Stimulated activated CD4-positive, alpha-beta T cell treated with anti-CD3 and anti-CD28 coated beads, Interleukin-2, amount 100 ng/mL, for 24 hours (primary cell): ENCODE measurements at places on chromosomes 16 and 17.

DNA sequence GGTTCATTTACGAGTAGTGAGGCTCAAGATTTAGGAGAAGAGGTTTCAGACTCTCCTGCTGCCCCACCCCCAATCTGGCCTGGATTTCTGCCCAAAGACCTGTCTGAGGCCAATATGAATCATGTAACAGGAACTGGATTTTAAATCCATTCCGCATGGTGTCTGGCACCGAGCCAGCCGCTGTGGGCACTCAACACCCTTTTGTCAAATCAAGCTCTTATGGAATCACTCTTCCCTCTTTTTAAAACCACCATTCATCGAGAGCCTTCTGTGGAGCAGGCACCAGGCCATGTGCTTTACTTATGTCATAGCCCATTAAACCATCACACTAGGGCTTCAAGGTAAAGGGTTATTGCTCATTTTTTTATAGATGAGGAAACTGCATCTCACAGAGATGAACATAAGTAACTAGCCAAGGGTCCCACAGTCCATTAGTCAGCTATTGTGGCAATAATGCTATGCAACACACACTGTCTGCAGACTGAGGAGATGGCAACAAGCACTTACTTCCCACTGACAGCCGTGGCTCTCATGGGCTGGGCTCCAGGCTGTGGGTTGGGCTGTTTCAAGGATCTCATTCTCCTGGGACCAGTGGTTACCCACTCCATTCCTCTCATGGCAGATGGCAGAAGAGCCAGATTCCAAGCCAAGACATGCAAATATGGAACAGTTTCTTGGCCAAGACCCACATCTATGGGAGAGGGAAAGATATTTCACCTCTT is 93.6 kb downstream of the WSCD1 start:
- DNase-seq: no peak

GRCh38 chr16:78656887-78657286 is 557.4 kb downstream of the WWOX start:
- DNase-seq: no peak

GRCh38 chr16:11554053-11554452 is 32.7 kb downstream of the LITAF start:
- DNase-seq: no peak

GRCh38 chr17:81064678-81065475 is 29.9 kb downstream of the BAIAP2 start:
- DNase-seq: no peak

DNA sequence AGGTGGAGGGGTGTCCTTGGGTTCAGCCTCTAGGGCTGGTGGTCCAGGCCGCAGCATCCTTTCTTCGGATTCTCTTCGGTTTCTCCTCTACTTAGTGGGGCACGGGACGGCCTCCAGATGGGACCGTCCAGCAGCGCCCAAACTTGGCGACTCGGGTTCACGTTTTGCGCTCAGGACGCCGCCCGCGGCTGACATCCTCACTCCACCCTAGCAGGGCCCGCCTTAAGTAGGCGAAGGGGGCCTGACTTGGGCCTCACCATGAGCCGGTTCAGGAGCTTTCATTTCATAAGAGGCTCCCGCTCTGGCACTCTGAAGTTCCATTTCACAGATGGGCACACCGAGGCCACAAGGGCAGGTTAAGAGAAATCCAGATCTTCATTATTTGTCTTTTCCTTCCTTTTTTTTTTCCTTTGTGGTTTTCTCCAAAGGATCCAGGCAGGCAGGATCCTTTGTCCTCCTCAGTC is 141.2 kb downstream of the SEC14L1 start:
- DNase-seq: no peak

GRCh38 chr16:66959704-66960161 is 1.3 kb upstream of the CES3 start:
- no peak for DNase-seq

DNA sequence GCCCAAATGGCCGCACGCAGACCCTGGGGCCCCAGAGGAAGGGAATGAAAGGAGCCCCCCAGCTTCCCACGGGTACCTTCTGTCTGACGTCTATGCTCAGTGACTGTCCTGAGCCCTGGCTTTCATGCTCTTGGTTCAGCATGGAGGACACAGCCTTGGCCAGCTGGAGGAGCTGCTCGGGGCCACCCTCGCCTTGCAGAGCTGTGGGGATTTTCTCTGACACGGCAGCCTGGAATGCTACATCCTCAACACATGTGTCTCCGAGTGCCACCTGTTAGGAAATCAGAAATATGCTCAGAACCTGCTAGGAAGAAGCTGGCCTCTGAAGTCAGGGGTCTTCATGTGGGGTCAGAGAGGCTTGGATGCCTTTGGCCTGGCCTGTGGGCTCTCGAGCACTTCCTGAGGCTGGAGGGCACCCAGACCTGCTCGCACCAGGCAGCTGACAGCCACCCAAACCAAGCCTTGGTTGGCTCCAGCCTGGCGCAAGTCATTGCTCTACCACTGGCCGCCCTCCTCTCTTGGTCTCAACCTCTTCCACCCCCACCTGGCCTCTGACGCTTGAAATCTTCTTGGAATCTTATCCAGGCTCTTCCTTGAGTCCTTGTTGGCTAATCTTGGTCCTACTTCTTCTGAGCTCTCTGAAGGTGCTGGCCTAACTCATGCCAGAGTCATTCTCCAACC is 63.7 kb upstream of the BCO1 start:
- DNase-seq: no peak

DNA sequence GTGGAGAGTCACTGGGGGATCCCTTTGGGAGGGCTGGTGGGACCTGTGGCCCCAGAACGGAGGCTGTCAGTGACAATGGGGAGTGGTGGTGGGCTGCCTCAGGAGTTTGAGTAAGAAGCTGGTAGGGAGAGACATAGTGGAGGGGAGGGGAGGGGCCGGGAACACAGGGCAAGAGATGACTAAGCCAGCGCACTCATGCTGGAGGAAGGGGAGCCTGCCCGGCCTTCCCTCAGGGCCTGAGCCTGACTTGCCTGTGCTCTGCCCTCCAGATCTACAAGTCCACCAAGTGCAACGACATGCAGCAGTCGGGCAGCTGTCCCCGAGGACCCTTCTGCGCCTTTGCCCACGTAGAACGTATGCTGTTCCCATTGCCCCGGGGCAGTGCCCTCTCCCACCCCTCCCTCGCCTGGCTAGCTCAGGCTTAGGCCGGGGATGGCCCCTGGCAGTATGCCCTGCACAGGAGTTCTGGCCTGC is 29.3 kb downstream of the UNC13D start:
- no peak for DNase-seq

GRCh38 chr16:88525663-88525990 is 44.6 kb upstream of the ZC3H18 start:
- no peak for DNase-seq

- DNase-seq: no peak
These were observed 222.1 kb downstream of the RBFOX3 start for GRCh38 chr17:79388556-79389295.

- no peak for DNase-seq
These were observed 16.2 kb upstream of the SPNS2 start for GRCh38 chr17:4482338-4483011.

DNA sequence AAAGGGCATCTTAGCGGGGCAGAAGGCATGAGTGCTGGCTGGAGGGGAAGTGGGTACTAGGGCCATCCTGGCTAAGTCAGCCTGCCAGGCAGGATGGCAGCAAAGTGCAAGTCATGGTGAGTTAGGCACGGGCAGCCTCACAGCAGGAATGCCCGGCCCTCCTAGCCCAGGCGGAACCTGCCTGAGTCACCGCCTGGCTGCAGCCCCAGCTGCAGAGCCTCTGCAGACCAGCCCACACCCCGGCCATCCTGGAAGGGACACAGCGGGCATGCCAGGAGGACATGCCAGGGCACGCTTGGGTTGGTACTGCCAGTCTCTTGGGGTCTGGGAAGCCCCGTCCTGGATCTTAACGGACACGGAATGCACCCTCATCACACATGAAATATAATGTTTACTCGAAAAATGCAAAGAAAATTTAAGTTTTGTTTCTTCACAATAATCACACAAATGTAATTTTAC is 5.0 kb upstream of the ALDH3A1 start:
- no peak for DNase-seq

DNA sequence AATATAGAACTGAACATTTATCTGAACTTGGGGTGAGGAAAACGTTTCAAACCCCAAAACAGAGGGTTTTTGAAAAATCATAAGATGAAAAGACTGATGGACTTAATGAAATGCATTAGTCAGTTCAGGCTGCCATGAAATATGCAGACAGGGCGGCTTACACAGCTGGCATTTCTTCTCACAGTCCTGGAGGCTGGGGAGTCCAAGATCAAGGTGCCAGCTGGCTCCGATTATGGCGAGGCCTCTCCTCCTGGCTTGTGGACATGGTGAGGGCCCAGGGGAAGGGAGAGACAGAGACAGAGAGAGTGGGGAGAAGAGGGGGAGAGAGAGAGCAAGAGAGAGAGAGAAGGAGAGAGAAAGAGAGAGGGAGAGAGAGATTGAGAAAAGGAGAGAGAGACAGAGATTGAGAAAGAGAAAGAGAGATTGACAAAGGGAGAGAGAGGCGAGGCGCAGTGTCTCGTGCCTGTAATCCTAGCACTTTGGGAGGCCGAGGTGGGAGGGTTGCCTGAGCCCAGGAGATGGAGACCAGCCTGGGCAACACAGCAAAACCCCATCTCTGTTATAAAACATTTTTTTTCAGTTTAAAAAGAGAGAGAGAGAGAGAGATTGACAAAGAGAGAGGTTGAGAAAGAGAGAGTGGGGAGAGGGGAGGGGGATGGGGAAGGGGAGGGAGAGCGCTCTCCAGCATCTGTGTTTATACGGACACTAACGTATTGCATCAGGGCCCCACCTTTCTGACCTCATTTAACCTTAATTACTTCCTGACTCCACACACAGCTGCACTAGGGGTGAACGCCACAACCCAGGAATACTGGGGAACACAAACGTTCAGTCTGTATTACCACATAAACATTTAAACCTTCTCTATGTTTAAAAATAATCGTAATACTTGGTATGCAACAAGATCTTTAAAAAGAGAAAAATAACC is 24.6 kb upstream of the RPH3AL start:
- DNase-seq: no peak

- DNase-seq: peak; percentile 30
These were observed 190.4 kb downstream of the USP22 start for GRCh38 chr17:20852239-20852989.

DNA sequence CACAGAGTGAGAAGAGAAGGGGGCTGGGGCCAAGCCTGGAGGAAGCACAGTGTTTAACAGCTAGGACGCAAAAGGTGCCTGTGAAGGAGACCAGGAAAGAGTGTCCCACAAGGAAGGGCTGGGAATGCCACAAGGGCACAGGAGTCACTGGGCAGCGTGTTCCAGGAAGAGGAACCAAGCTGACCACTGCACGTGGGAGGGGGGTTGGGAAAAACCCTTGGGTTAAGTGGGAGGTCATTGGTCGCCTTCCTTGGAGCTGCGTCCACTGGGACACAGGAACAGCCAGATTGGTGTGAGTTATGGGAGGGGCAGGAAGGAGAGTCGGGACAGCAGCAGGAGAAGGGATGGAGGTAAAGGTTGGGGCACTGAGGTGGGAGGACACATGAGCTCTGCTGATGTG is 12.9 kb downstream of the TTYH2 start:
- no peak for DNase-seq

DNA sequence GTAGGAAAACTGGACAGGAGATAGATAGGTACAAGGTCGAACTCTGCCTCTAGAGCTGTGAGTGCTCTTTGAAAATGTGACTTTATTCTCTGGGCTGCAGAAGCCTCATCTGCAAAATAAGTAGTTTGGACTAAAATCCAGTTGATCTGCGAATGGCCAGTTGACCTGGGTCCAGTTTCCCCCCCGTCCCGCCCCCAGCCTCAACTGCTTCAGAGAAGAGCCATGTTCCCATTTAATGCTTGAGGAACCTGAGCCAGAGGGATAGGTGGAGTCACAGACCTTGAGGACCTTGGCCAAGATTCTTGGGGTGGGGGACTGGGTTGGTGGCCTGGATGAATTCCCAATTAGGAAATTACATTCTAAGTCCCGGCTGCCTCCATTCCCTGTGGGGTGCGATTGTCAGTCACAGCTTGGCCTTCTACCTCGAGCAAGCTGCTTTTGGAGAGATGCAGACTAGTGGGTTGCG is 14.1 kb downstream of the TBX2 start:
- DNase-seq: no peak

DNA sequence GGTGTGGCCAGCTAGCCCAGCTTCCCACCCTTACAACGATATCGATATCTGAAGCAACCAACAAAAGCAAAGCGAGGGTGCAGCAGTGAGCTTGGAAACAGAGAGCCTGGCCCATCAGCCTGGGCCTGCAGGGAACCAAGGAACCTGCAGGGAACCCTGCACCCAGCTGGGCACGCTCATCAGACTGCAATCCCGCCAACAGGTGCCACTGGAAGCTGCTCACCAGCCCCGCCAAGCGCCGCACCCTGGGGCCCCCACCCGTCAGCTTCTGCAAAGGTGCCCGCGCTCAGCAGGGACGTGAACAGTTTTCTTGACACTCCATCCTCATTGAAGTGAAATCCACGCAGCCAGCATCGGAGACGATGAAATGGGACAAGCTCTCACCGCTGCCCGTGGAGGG is 250.7 kb downstream of the RBFOX3 start:
- DNase-seq: no peak

DNA sequence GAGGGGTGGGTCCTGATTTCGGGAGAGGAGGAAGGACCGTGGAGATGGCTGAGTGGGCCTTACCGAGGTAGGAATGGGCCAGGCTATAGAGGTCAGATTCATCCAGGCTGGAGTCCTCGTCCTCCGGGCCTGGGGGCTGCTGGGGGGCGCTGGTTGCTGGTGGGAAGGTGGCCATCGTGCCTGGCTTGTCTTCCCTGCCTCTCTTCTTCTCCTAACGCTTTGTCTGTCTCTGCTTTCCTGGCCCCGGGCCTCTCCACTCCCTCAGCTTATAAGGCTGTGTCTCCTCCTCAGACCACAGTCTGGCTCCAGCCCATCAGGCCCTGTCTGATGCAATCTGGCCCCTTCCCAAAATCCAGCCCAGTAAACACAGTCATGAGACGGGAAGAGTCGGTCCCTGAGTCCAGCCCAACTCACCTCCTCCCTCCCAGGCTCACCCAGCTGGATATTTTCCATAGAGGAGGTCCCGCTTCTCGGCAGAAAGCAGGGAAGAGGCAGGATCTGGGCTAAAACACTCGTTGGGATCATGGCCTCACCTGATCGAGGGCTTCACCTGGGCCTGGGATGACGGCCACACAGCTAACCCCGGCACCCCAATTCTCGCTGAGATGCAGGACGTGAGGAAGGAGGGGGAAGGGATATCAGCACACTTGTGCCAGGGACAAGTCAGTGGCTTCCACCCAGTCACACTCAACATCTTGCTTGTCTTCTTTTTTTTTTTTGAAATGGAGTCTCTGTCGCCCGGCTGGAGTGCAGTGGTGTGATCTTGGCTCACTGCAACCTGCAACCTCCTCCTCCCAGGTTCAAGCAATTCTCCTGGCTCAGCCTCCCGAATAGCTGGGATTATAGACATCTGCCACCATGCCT is at the start of gene NUPR1:
TSS of gene NUPR1 (minus strand) at position 242 of the 864 bp plus-strand sequence. CDS start at position 175, 67 bp downstream.
- DNase-seq: no peak

- peak; percentile 23 for DNase-seq
These were observed 19.8 kb downstream of the HOXB1 start for GRCh38 chr17:48510761-48511604.

DNA sequence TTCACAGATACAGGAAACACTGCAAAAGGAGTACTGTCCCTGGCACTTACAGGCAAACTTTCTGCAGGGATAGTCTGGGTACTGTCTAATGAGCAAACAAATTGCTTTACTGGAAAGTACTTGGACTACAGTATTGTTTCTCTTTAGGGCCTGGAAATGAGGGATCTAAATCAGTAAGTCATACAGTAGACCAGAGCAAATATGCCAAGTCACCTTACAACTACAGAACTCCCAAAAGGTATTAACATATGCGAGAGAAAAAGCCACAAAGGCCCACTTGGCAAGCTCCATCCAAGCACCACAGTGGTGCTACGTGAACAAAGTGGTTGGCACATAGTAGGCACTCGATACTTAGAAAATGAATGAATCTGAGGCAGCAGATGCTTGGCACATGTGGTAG is 87.8 kb downstream of the ZZEF1 start:
- DNase-seq: no peak

- DNase-seq: peak; percentile 20
These were observed 28.3 kb downstream of the VPS35L start for GRCh38 chr16:19583665-19584300.
